ENCODE measurements at places on chromosomes 1 and 21.

GRCh38 chr1:12114916-12115315, 51.8 kb downstream of the TNFRSF8 start:
- DNase-seq = no peak

GRCh38 chr1:113551728-113552127, 161.4 kb downstream of the MAGI3 start:
- DNase-seq = no peak

DNA sequence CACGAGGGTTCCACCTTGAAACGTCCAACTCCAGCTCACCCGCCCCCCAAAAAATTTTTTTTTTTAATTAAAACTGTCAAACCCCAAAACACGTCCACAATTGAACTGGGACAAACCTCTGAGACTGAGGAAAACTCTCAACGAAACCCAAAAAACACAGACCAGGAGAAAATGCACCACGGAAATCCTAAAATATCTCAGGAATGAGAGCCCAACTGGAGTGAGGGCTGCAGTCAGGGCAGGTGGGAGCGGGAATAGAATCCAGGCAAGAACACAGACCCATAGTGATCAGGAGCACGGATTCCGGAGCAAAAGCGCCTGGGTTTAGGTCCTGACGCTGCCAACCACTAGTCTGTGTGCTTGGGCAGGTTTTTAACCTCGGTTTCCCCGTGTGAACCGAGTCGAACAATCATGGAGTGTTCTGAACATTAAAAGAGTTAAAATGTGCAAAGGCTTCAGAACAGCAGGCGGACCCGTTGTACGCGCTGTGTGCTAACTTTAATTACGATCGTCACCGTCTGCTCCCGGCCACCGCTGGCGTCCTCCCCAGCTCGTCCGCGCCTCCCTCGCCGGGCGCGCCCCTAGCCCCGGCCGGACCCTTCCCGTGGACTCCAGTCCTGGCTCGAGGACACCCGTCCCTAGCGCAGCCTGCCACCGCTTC, 624 bp downstream of the ARHGAP29 start:
- no peak for DNase-seq

DNA sequence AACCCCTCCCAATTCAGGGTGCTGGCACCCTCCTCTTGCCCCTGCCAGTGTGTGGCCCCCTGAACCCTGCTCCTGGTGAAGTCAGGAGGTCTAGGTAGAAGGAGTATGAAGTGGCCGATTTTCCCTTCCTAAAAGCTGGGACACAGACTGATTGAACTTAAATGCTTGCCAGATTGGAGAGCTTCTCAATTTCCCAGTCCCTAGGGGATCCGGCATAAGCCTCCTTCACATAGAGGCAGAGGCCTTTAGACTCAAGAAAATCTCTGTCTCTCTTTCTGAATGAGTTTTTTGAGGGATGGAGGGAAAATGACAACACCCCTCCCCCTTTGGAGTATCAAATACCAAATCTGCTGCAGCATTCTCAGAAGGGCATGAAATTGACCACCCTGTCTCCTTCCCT, 51.5 kb downstream of the SYT2 start:
- DNase-seq = no peak

GRCh38 chr1:30337324-30337620, 386.1 kb downstream of the MATN1 start:
- no peak for DNase-seq

DNA sequence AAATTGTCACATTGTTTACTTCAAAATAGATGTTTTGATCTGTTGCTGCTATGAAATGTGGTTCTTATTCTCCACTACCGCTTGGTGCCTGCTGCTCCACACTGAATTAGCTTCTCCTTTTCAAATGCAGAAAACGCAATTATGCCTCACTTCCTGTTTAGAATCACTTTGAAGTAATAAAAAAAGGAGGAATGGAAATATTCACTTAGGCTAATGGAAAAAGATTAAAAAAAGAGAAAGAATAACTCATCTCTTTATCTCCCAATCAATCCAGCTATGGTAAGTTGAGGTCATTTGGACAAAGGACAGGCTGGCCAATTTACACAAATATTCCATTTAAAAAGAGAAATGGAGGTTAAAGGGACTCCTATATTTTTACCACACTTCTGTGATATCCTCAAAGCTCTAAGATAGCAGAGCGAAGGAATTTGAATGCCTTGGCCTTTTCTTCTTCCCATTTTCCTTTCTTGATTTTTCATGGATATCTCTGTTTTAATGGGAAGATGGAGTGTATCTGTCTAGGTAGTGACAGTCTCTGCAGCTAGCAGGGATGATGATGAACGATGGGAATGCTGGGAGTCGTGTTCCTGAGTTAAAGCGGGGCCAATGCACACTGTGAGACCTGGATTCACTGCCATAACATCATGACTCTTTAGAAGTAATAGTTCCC, 35.7 kb downstream of the RGS5 start:
- DNase-seq = no peak

GRCh38 chr21:23638131-23638695, 1969.1 kb downstream of the MRPL39 start:
- no peak for DNase-seq

DNA sequence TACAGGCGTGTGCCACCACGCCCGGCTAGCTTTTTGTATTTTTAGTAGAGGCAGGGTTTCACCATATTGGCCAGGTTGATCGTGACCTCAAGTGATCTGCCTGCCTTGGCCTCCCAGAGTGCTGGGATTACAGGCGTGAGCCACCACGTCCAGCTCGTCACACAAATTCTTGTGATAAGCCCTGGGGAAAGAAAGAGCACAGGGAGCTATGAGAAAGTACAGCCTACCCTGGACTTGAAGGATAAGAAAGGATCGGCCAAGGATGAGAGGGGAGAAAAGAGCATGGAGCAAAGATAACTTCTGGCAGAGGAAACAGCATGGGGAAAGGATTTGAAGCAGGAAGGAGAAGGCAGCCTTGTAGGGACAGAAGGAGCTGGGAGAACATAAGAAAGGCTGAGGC, 29.2 kb downstream of the SESN2 start:
- no peak for DNase-seq

GRCh38 chr1:9529190-9529589, 10.1 kb upstream of the SLC25A33 start:
- DNase-seq = no peak

- no peak for DNase-seq
Observed at GRCh38 chr21:27580276-27580675, 613.4 kb upstream of the ADAMTS5 start.

DNA sequence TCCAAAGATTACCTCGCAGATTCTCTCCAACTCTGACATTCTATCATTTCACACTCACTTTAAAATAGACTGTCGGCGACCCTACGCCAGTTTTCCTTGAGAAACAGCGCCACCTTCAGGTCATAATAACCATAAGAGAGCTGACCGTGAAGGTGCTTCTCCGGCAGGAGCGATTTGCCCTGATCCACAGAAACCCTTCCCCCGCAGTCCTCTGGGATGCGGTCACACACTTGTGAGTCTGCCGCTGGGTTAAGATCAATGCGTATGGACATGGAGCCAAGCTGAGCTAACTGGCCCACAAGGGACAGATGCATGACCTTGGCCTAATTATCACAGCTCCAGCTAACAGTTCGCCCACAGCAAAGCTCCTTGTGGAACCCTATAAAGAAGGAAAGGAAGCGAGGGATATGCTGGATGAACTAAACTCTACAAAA, 32.8 kb upstream of the IFNAR2 start:
- DNase-seq = peak; percentile 45

GRCh38 chr1:22776035-22776613, 65.5 kb downstream of the EPHB2 start:
- DNase-seq = no peak

GRCh38 chr1:3679098-3679555, 26.8 kb downstream of the TP73 start:
- DNase-seq = no peak

GRCh38 chr1:22781483-22781882, 70.8 kb downstream of the EPHB2 start:
- DNase-seq = no peak

- no peak for DNase-seq
Observed at GRCh38 chr1:176779992-176780328, 317.0 kb downstream of the PAPPA2 start.

DNA sequence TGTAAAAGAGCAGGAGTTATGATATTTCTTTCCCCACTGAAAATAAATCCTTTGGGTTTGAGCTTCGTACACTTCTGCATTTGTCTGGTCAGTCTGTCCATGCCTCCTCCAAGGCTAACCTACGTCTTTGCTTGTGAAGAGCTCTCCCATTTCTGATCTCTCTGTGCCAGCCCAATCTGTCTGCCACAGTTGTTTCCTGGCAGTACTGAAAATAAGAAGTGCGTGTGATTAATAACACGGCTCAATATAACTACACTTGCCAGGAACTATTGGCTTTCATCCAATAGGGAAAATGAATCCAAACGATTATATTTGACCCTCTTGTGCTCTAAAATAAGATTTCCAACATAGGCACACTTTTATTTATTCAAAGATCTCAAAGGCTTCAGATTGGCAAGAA, 19.2 kb upstream of the COL24A1 start:
- DNase-seq = no peak

GRCh38 chr1:112807999-112808398, 92.9 kb upstream of the PPM1J start:
- DNase-seq = no peak

GRCh38 chr1:12370333-12370975, 140.6 kb downstream of the VPS13D start:
- DNase-seq = no peak

- no peak for DNase-seq
Observed at GRCh38 chr1:5720484-5720883, 271.7 kb downstream of the NPHP4 start.

DNA sequence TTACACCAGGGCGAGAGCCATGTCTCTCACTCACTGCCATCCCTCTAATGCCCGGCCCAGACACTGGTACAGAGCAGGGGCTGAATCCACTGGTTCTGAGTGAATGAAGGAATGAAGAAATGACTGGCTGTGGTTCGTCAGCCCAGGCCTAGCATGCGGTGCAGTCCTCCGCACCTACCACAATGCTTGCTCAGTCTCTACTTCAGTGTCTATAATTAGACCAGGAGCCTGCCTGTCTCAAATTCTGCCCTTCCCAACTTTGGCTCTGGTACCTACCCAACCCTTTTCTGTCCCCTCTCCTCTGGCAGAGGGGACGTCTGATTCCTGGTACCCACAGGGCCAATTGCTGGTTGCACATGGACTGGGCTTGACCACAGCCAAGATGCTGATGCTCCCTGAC, 118.2 kb upstream of the GRIK3 start:
- no peak for DNase-seq

DNA sequence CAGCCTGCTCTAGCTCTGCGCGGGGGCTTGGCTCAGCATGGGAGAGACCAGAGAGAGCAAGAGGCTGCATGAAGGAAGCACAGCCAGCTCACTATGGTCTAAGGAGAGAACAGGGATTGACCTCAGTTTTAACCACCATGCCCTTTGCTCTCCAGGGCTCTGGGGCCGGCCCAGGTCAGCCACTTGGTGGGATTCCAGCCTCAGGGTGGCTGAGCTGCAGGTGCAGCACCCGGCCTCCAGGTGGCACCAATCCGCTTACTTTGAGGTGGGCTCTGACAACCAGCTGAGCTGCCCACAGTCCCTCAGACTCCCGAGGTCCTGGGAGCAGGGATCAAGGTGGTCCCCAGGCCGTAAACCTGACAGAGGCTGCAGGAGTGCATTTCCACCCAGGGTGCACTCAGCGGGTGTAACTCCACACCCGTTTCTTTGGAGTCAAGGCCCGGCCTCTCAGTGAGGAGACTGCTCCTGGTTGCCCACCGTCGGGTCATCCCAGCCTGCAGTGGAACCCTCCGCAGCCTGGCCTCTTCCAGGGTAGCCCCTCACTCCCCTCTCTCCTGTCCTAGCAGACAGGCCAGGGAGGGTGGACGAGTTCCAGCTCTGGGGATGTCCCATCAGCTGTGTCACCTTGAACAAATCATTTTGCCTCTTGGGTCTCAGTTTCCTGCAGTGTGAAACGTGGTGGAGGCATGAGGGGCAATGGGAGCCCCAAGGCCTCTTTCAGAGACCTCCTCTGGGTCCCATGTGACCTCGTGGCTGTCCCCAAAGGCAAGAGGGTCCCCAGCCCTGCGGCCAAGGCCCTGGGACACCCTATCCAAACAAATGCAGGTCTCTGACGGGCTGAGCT, 607 bp upstream of the LGR6 start:
- DNase-seq = peak; percentile 61

DNA sequence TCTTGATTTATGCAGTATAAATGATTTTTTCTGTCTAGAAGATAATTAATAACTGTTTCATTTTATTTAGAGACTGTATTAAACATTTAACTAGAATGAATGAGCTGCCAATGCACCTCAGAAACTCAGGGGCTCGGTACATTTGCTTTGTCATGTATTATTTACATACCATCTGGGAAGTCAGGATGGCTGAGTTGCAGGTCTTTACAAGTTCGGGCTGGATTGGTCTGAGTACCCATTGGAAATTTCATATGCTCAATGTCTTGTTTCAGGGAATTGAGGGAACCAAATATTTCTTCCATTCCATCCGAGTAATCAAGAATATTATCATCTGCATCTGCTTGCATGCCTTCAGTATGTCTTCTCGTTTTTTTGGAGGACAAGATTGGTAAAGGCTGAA, 221.7 kb downstream of the COL11A1 start:
- DNase-seq = no peak

DNA sequence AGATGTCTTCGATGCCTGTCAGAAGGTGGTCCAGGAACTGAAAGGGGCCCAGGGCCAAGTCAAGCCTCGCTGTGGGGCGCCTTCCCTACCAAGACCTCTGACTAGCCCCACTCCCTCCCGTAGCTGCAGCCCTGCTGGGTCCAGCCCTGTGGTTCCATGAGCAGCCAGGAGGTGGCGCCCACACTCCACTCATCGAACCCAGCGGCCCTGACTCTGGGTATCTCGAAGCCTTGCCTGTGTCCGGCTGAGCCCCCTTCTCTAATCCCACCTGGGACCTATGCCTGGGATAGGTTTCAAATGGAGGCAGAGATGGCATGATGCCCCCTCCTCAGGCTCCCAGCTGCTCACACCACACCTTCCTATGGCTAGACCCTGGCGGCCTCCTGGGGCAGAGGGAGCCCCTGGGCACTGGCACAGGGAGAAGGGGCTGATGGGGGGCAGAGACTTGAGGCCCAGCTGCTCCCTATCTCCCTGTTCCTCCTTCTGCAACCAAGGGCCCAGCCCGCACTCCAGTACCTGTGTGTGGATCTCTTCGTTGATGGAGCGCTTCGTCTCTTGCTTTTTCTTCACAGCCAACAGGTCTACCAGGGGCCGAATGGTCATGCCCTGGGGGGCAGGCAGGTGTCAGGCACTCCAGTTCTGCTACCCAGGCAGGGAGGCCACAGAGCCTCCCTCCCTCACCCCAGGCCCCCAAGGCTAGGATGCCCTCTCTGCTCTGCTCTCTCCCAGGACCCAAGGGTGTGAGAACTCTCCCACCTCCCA, 52.0 kb downstream of the SLC9A1 start:
- DNase-seq = peak; percentile 91

GRCh38 chr1:213049232-213049631, 1.8 kb upstream of the RPS6KC1 start:
- DNase-seq = no peak
